H4 (cell line): ENCODE measurements at places on chromosomes 7 and 10. TPM values are rescaled to one million over a fixed set of nuclear protein-coding genes. Genes with fewer than 3 reads are reported as not detected.

Gene PIK3AP1
- total RNA-seq: 0.43 TPM in 1 of 2 replicates, not detected in the other

Gene CREM
- total RNA-seq: 45.6 and 48.0 TPM in 2 replicates

Gene HPSE2
- total RNA-seq: not detected in 2 replicates

Gene NACAD
- total RNA-seq: 2.0 TPM in 2 replicates

Gene MET
- 51.1 and 67.7 TPM in 2 replicates for total RNA-seq
